Activated naive CD8-positive, alpha-beta T cell treated with anti-CD3 and anti-CD28 coated beads, Interleukin-2, amount 50 U/mL, for 24 hours (primary cell): ENCODE measurements at places on chromosomes 6 and 20.

DNA sequence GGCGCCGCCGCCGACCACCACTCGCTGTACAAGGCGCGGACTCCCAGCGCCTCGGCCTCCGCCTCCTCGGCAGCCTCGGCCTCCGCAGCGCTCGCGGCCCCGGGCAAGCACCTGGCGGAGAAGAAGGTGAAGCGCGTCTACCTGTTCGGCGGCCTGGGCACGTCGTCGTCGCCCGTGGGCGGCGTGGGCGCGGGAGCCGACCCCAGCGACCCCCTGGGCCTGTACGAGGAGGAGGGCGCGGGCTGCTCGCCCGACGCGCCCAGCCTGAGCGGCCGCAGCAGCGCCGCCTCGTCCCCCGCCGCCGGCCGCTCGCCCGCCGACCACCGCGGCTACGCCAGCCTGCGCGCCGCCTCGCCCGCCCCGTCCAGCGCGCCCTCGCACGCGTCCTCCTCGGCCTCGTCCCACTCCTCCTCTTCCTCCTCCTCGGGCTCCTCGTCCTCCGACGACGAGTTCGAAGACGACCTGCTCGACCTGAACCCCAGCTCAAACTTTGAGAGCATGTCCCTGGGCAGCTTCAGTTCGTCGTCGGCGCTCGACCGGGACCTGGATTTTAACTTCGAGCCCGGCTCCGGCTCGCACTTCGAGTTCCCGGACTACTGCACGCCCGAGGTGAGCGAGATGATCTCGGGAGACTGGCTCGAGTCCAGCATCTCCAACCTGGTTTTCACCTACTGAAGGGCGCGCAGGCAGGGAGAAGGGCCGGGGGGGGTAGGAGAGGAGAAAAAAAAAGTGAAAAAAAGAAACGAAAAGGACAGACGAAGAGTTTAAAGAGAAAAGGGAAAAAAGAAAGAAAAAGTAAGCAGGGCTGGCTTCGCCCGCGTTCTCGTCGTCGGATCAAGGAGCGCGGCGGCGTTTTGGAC lies 2.0 kb downstream of the SOX4 start:
- H3K36me3 ChIP-seq: peaks cover 2% of the 10 kb centered on the region
- H3K4me3 ChIP-seq: peak overlapping the region; percentile 78
- peak overlapping the region; percentile 82 for H3K27ac ChIP-seq
- DNase-seq: peak; percentile 23
- H3K4me1 ChIP-seq: peaks cover 31% of the 10 kb centered on the region

- H3K36me3 ChIP-seq: peaks cover 4% of the 10 kb centered on the region
- no peak overlapping the region for H3K27ac ChIP-seq
- H3K4me3 ChIP-seq: no peak overlapping the region
Observed at GRCh38 chr6:27242589-27243265, 4.8 kb upstream of the PRSS16 start.

DNA sequence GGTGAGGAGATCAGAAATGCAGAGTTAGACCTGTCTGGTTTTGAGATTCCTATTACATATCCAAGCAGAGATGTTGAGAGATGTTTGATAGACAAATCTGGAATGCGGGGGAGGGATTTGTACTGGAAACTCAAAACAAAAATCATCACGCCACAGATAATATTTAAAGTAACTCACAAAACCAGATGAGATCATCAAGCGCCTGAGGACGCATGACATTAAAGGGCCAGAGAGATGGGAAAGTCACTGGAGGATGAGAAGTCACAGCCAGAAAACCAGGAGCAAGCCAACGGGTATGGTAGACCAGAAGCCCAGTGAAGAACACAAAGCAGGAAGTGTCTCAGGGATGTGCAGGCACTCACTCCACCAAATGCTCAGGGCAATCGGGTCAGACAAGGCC lies 87.7 kb downstream of the DLL1 start:
- DNase-seq: no peak
- peaks cover 2% of the 10 kb centered on the region for H3K36me3 ChIP-seq
- no peak overlapping the region for H3K4me3 ChIP-seq
- no peak overlapping the region for H3K27ac ChIP-seq
- no peaks in the 10 kb centered on the region for H3K27me3 ChIP-seq

DNA sequence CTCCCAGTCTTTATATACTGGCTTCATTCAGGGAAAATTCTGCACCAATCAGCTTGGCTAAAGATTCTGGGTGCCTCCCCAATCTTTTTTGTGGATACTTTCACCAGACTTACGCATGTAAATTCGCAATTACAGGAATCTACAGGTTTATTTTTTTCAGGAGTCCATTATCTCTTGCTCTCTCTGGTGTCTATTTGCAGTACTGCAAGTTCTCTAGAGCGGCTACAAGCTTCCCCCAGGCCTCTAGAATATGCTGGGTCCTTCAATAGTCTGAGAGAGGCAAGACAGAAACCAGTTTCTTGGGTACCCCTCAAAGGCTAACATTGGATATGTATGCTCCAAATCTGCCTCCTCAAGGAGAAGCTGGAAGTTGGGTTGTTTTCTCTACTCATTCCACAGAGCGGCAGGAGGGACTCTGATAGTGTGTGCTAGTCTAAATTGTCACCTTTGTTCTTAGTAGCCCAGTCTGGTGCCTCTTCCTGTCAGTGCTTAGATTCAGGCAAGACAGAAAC lies 58.5 kb downstream of the SUN5 start:
- H3K27ac ChIP-seq: no peak overlapping the region
- no peak overlapping the region for H3K4me3 ChIP-seq
- H3K36me3 ChIP-seq: no peaks in the 10 kb centered on the region
- H3K27me3 ChIP-seq: no peaks in the 10 kb centered on the region
- no peak for DNase-seq

GRCh38 chr6:31830886-31831335 lies 3.4 kb downstream of the HSPA1B start:
- H3K27me3 ChIP-seq: peaks cover 4% of the 10 kb centered on the region
- peak overlapping the region; percentile 87 for H3K4me3 ChIP-seq
- H3K27ac ChIP-seq: peak overlapping the region; percentile 88
- peaks cover 46% of the 10 kb centered on the region for H3K4me1 ChIP-seq
- no peak for DNase-seq

- H3K4me1 ChIP-seq: no peaks in the 10 kb centered on the region
- H3K27ac ChIP-seq: no peak overlapping the region
- H3K36me3 ChIP-seq: peaks cover 4% of the 10 kb centered on the region
- DNase-seq: no peak
Observed at GRCh38 chr6:126252154-126252553, 87.8 kb upstream of the CENPW start.

GRCh38 chr20:31890646-31891045 lies 20.2 kb downstream of the TTLL9 start:
- DNase-seq: no peak
- no peaks in the 10 kb centered on the region for H3K36me3 ChIP-seq
- no peaks in the 10 kb centered on the region for H3K27me3 ChIP-seq
- H3K4me3 ChIP-seq: no peak overlapping the region
- no peak overlapping the region for H3K27ac ChIP-seq
- peaks cover 3% of the 10 kb centered on the region for H3K4me1 ChIP-seq

DNA sequence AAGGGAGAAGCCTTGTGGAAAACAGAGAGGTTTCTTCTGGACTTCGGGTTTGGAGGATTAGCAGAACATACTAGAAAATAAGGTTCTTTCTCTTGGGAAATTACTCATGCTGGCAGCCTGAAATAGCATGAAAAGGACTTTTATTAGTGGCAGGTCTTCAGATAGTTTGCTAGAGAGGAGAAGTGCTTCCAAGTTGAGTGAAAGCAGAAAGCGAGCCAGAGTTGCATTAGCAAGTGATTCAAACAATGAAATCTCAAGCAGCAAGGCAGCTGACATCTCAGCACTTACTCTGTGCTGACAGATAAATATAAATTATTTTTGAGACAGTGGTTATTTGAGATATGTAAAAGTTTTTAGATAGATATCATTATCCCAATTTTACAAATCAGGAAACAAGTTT lies 91.9 kb downstream of the PLCB4 start:
- H3K27me3 ChIP-seq: no peaks in the 10 kb centered on the region
- no peak overlapping the region for H3K27ac ChIP-seq
- no peak for DNase-seq
- H3K4me3 ChIP-seq: no peak overlapping the region

- no peak overlapping the region for H3K4me3 ChIP-seq
- DNase-seq: no peak
- H3K27me3 ChIP-seq: no peaks in the 10 kb centered on the region
- H3K27ac ChIP-seq: no peak overlapping the region
- no peaks in the 10 kb centered on the region for H3K36me3 ChIP-seq
Observed at GRCh38 chr6:126535595-126535994, 195.7 kb downstream of the CENPW start.

- peaks cover 52% of the 10 kb centered on the region for H3K27me3 ChIP-seq
- peaks cover 2% of the 10 kb centered on the region for H3K4me1 ChIP-seq
- no peak for DNase-seq
- no peak overlapping the region for H3K4me3 ChIP-seq
- no peak overlapping the region for H3K27ac ChIP-seq
Observed at GRCh38 chr6:38801305-38801704, 86.2 kb downstream of the DNAH8 start.

- H3K4me3 ChIP-seq: no peak overlapping the region
- no peak for DNase-seq
- peaks cover 76% of the 10 kb centered on the region for H3K27me3 ChIP-seq
- no peaks in the 10 kb centered on the region for H3K36me3 ChIP-seq
- H3K4me1 ChIP-seq: no peaks in the 10 kb centered on the region
- H3K27ac ChIP-seq: no peak overlapping the region
Observed at GRCh38 chr6:167714152-167714551, 112.6 kb upstream of the AFDN start.

DNA sequence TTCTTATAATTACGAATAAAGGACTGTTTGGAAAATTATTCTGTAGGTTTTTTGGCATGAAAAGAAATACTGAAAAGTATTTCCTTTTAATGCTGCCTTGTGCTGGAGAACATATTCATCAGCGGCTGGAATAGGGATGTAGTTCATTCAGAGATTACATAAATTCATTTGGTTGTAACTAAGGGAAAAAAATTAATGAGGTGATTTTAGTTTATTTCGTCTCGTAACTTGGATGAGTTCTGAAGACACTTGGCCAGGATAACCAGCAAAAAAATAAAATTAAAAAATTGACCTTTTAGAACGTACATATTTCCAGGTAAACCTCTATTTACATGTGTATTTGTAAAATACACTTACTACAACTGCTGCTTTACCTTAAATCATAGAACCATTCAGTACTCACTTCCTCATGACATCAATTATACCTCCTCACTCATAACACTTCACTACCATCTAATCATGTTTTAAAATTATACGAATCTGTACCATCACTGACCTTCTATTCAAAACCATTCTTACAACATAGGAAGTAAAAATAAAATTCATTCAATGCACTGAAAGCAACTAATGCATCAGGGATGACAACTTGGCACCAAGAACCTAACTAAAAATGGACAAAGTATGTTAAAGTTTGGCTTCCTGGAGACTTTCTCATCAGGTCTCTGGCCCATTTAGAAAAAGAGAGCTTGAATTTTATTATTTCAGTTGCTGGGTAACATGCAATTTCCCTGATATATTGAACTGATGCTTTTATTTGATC lies 17.2 kb downstream of the KLHL31 start:
- peak overlapping the region; percentile 4 for H3K4me3 ChIP-seq
- no peak for DNase-seq
- H3K4me1 ChIP-seq: peaks cover 39% of the 10 kb centered on the region
- H3K27ac ChIP-seq: no peak overlapping the region

GRCh38 chr6:48826901-48827701 lies 636.0 kb downstream of the MMUT start:
- no peaks in the 10 kb centered on the region for H3K27me3 ChIP-seq
- H3K4me3 ChIP-seq: no peak overlapping the region

- H3K36me3 ChIP-seq: no peaks in the 10 kb centered on the region
- H3K27ac ChIP-seq: no peak within 1 kb of the TSS
- H3K27me3 ChIP-seq: peaks cover 48% of the 10 kb centered on the region
- DNase-seq: peak; percentile 66
Observed at GRCh38 chr6:16238057-16238962, at the start of gene GMPR. GMPR (plus strand) TSS chr6:16238587; CDS start chr6:16238694, 107 bp downstream.

GRCh38 chr20:54103762-54104600 lies 33.6 kb upstream of the BCAS1 start:
- H3K36me3 ChIP-seq: no peaks in the 10 kb centered on the region
- DNase-seq: no peak
- H3K4me1 ChIP-seq: peaks cover 2% of the 10 kb centered on the region
- H3K27me3 ChIP-seq: peaks cover 2% of the 10 kb centered on the region
- H3K27ac ChIP-seq: no peak overlapping the region
- no peak overlapping the region for H3K4me3 ChIP-seq

DNA sequence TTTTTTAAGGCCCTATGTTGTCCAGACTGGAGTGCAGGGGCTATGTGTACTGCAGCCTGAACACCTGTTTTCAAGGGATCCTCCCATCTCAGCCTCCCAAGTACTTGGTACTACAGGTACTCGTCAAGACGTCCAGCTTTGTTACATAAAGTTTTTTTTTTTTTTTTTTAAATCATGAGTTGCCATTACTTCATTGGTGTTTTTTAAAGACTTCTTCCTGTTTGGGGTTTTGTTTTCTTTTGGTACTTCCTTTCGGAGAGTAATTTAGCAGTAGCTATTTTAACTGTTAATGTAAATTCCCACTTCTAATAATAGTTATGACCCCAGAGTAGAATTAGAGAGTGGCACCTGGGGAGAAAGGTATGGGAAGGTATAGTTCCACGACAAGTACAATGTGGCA lies 10.5 kb downstream of the ZNFX1 start:
- H3K27me3 ChIP-seq: no peaks in the 10 kb centered on the region
- peaks cover 91% of the 10 kb centered on the region for H3K36me3 ChIP-seq
- DNase-seq: no peak
- H3K4me1 ChIP-seq: peaks cover 65% of the 10 kb centered on the region

- H3K27me3 ChIP-seq: no peaks in the 10 kb centered on the region
- DNase-seq: no peak
- no peak overlapping the region for H3K27ac ChIP-seq
- no peaks in the 10 kb centered on the region for H3K36me3 ChIP-seq
- H3K4me3 ChIP-seq: no peak overlapping the region
- H3K4me1 ChIP-seq: no peaks in the 10 kb centered on the region
Observed at GRCh38 chr6:64789476-64789875, 917.5 kb downstream of the EYS start.

- peaks cover 67% of the 10 kb centered on the region for H3K4me1 ChIP-seq
- no peaks in the 10 kb centered on the region for H3K27me3 ChIP-seq
- no peaks in the 10 kb centered on the region for H3K36me3 ChIP-seq
- no peak for DNase-seq
Observed at GRCh38 chr6:136752554-136752953, 39.7 kb downstream of the MAP3K5 start.

- H3K4me1 ChIP-seq: peaks cover 8% of the 10 kb centered on the region
- H3K4me3 ChIP-seq: no peak overlapping the region
- no peak for DNase-seq
- no peak overlapping the region for H3K27ac ChIP-seq
- no peaks in the 10 kb centered on the region for H3K36me3 ChIP-seq
- peaks cover 20% of the 10 kb centered on the region for H3K27me3 ChIP-seq
Observed at GRCh38 chr6:34466242-34467185, 638 bp downstream of the PACSIN1 start.

- H3K4me1 ChIP-seq: peaks cover 14% of the 10 kb centered on the region
- peaks cover 8% of the 10 kb centered on the region for H3K27me3 ChIP-seq
- H3K36me3 ChIP-seq: no peaks in the 10 kb centered on the region
Observed at GRCh38 chr6:45896783-45897441, 118.7 kb downstream of the CLIC5 start.

DNA sequence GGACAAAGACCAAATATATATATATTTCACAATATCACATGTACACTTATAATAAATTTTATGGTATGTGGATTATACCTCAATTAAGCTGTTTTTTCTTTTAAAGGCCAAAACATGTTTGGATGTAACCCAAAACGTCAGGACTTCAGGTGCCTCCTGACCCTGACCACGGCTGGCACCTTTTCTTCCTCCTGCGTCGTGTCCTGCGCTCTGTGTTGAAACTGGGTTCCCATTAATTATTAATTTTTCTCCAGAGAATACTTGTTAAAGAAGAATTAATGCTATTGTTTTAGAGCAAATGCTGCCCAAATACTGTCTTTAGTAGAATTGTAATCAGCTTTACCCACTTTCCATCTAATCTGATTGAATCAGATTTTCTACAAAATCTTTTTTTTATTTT lies 46.7 kb upstream of the VSX1 start:
- no peak for DNase-seq
- H3K27ac ChIP-seq: no peak overlapping the region
- H3K4me3 ChIP-seq: no peak overlapping the region
- H3K27me3 ChIP-seq: peaks cover 2% of the 10 kb centered on the region
- no peaks in the 10 kb centered on the region for H3K36me3 ChIP-seq
